ENCODE measurements at places on chromosomes 4 and X. TPM values are rescaled to one million over a fixed set of nuclear protein-coding genes. Genes with fewer than 3 reads are reported as not detected.

Gene RBMXL3
- total RNA-seq, result not detected

Gene RAB33A
- total RNA-seq, result 22.6 TPM

Gene ANXA3
- 24.7 TPM for total RNA-seq

Gene CRMP1
- 489 TPM for total RNA-seq
